ENCODE measurements at places on chromosomes 16 and 17.

- no peak for DNase-seq
Measured at GRCh38 chr17:36665417-36665816, 64.0 kb downstream of the MRM1 start.

GRCh38 chr16:27248036-27248435, 20.5 kb downstream of the NSMCE1 start:
- no peak for DNase-seq

GRCh38 chr17:19945009-19945626, 32.5 kb downstream of the AKAP10 start:
- no peak for DNase-seq

GRCh38 chr17:55728833-55729232, 6.2 kb upstream of the TMEM100 start:
- no peak for DNase-seq

GRCh38 chr16:72876221-72876620, 171.7 kb downstream of the ZFHX3 start:
- no peak for DNase-seq

- no peak for DNase-seq
Measured at GRCh38 chr17:4557626-4558346, 2.6 kb downstream of the GGT6 start.

DNA sequence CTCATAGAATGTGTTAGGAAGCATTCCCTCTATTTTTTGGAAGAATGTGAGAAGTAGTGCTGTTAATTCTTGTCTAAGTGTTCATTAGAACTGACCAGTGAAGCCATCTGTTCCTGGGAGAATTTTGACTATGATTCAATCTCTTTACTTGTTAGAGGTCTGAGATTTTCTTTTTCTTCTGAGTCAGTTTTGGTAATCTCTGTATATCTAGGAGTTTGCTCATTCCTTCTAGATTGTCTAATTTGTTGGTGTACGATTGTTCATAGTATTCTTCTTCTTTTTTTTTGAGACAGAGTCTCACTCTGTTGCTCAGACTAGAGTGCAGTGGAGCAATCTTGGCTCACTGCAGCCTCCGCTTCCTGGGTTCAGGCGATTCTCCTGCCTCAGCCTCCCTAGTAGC, 20.4 kb downstream of the NFATC3 start:
- no peak for DNase-seq

GRCh38 chr16:30064729-30065101, 845 bp upstream of the ALDOA start:
- DNase-seq = no peak

DNA sequence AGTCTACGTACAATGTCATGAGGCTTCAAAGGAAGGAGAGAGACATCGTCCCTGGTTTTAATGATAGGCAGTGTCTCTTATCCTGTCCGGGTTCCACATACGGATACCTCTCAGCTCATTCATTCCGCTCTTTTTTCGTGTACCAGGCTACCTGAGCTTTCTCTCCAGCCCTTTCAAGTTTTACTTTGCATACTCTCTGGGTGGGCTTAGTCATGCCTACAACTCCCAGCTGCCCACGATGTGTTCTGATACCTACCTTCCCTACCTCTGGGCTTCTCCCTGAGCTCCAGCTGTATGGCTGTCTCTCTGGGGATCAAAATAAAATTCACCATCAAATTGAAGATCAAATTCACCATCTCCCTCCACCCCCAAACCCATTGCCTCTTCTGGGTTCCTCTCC, 354.0 kb upstream of the EEF2KMT start:
- DNase-seq = no peak

- no peak for DNase-seq
Measured at GRCh38 chr16:12124742-12125141, 148.2 kb downstream of the SNX29 start.

- DNase-seq = no peak
Measured at GRCh38 chr17:28839221-28839620, 3.4 kb downstream of the FAM222B start.

DNA sequence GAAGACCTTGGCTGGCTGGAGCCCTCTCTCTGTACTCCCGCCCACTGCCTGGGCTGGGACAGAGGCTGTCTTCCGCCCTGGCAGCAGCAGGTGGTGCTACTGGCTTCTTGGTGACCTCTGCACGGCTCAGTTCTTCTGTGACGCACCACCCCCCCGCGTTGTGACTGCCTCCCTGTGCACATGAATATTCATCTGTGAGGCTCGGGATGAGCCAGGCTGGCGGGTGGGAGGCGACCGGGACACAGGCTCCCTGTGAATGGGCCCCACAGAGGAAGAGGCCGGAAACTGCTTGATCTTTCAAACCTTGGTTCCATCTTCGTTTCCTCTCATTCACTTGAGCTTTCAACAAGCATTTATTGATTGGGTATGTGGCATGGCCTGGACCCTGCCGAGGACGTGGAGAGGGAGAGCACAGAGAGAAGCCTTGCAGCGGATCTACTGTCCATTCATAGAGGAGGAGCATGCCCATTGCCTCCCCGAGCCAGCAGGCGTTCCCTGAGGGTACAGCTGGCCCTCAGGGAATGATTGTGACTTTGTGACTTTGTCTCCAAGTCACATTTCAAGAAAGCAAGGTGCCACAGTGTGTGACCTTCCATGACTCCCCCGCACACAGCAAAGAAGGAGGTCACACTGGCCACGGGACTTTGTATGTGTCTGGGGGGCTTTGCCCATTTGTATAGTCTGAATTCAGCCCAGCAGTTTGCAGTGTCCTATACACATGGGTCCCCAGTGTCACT, 45.0 kb downstream of the B9D1 start:
- peak; percentile 77 for DNase-seq

GRCh38 chr17:9900784-9901183, 4.3 kb downstream of the RCVRN start:
- no peak for DNase-seq

DNA sequence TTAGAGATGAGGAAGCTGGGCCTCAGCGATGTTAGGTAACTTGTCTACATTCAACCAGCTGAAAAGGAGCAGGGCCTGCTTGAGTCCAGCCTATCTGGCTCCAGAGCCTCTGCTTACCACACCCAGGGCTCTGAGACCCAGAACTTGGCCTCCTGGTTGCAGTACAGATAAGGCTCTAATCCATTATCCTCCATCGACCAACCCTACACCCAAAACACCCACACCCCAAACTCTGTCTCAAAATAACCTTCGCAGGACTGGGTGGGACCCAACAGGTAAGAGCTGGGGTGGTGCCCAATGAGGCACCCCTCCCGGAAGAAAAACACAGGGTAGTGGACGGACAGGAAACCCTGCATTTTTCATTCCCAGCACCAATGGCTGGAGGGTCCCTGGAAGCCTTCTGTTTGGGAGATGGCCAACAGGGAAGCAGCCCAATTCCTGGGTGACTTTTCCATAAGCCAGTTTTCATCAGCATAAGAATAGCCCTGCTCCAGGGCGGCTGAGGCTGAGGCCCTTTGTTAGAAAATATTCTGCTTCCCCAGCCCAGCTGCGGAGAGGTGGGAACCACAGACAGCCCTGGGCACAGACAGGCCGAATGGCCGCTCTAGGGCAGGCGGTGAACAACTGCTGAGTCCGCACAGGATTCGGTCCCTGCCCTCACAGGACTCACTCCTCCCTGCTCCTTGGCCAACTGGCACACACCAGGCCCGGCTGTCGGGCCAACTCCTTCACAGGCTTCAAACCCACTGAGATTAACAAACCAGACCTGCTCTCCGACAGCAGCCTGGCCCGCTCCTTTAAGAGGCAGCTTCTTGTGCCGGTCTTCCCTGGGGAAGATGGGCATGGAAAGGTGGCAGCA, 9.8 kb downstream of the SMIM5 start:
- no peak for DNase-seq

DNA sequence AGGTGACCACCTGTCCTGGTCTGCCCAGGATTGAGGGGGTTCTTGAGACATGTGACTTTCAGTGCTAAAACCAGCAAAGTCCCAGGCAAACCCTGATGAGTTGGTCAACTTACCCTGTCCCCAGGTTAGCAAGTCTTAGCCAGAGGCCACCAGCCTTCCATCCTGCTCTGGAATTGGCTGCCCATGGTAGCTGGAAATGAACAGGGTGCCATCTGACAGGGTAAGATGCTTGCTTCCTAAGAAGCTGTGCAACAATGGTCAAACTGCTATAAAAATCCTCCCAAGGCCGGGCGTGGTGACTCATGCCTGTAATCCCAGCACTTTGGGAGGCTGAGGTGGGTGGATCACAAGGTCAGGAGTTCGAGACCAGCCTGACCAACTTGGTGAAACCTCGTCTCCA, 22.8 kb upstream of the MTMR4 start:
- no peak for DNase-seq

- DNase-seq = no peak
Measured at GRCh38 chr17:17900615-17901520, 64.1 kb upstream of the SREBF1 start.

DNA sequence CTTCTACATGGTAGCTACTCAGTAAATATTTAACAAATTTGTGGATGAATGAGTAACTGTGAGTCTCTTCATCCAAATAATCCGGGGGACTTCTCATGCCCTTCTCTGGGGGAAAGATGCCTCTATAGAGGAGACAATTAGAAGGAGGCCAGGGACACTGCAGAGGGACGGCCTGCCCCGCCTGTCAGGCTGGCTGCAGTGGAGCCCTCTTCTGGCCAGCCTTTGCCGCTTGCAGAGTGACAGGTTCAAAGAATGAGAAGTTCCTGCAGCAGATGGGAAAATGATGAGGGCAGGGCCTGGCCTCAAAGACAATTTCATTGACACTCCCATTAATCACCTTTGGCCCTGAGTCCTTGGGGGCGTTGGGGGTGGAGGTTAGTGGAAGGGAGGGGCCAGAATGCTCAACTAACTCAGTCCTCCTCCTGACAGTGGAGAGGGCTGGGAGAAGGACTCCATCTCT, 339.0 kb downstream of the MAF start:
- DNase-seq = peak; percentile 29

- DNase-seq = no peak
Measured at GRCh38 chr16:83971165-83972130, 3.4 kb downstream of the NECAB2 start.

DNA sequence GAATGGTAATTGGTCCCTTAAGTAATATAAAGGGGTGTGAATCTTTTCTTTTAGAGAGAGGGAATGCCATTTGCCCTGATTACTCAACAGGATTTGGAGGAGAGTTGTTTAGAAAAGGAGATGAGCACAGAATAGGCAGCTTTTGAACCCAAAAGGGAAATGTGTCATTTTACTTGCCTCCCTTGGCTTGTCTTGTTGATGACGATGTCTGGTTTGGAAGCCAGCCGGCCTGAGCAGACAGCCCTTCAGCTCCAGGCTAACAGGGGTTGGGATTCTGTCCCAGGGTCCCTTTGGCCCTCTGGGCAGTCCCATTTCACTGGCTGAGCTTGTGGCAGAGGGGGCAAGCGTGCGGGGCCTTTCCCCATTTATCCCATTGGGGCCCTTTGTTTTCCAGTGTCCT, 22.3 kb upstream of the PRKAR1A start:
- no peak for DNase-seq

DNA sequence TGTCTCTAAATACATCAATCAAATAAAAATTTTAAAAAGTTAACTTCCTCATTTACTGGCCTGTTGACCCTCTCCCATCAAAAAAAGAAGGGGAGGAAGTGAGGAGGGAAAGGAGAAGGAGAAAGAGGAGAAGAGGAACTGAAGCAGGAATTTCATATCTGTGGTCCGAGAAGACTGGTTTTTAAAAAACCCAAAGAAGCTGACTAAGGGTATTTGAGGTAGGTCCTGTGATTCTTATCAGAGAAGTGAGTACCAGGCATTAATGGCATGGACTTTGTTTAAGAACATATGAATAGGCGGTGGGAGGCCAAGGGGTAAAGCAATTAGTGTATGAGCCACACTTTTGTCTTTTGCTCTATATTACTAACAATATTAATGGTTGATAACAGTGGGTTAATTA, 2.0 kb downstream of the SLC46A1 start:
- DNase-seq = no peak

DNA sequence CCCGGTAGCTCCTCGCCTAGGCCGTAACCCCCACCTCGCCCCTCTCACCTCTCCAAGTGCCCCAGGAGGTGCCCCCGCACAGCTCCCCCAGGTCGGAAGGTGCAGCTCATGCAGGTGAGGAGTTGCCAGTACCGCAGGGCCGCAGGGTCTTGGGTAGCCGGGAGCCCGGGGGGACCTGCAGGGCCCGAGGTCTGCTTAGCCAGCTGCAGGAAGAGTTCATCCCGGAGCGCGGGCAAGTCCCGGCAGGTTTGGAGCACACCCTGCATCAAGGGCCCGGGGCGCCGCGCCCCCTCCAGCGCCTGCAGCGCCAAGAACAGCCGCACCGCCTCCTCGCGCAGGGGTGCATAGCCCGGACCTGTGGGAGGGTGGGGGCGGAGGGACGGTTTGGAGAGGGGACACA, 4.8 kb downstream of the PLEKHH3 start:
- DNase-seq = no peak

DNA sequence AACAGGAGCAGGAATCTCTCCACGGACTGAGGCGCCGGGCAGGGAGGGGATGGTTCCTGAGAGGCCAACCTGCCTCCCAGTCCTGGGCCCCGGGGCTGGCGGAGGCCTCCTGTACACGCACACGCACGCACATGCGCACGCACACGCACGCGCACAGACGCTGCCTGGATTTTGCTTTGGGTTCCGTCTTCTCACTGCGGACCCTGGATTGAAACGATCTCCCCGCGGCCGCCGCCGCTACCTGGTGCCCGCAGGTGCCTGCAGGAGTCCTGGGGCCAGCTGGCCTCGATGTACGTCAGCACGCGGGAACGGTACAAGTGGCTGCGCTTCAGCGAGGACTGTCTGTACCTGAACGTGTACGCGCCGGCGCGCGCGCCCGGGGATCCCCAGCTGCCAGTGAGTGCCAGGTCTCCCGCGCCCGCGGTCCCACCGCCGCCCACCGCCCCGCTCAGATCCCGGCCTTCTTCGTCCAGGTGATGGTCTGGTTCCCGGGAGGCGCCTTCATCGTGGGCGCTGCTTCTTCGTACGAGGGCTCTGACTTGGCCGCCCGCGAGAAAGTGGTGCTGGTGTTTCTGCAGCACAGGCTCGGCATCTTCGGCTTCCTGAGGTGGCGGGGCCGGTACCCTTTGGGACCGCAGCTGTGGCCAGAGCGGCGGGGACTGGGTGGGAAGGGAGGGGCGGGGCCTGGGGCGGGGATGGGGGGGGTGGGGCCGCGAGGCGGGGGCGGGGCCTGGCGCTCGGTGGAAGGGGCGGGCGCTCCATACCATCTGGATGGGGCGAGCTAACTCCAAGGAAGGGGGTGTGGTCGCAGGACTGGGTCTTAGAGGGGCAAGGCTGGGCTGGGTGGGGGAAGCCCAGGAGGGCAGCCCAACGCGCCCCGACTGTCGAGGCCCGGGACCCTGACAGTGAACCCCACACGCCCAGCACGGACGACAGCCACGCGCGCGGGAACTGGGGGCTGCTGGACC, 12.3 kb downstream of the CES4A start:
- DNase-seq = peak; percentile 75

DNA sequence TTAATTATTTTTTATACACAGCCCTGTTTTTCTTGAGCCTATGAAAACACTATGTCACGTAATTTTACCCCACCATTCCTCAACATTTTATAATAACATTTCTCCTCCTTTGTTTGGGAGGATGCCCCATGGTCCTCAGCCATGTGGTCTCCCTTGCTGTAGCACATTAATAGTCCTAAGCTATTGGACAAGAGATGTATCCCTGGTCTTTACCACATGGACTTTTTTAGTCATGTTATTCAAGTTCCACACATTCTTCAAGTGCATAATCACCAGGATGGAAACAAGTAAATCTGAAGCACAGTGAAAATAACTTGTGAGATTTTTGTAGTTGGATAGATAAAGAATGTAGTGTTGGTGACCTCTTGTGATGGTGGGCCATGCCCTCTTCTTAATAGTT, 2.0 kb upstream of the KRTAP2-3 start:
- no peak for DNase-seq

- no peak for DNase-seq
Measured at GRCh38 chr17:80264205-80265075, 3.8 kb downstream of the RNF213 start.

GRCh38 chr17:56142781-56143180, 10.5 kb upstream of the ANKFN1 start:
- DNase-seq = no peak

GRCh38 chr16:27398894-27399853, 2.8 kb upstream of the IL21R start:
- no peak for DNase-seq
